CMK (cell line): ENCODE measurements at places on chromosomes 3 and 15.

- no peak for DNase-seq
Measured at GRCh38 chr3:175163686-175164085, 304.6 kb downstream of the NAALADL2 start.

DNA sequence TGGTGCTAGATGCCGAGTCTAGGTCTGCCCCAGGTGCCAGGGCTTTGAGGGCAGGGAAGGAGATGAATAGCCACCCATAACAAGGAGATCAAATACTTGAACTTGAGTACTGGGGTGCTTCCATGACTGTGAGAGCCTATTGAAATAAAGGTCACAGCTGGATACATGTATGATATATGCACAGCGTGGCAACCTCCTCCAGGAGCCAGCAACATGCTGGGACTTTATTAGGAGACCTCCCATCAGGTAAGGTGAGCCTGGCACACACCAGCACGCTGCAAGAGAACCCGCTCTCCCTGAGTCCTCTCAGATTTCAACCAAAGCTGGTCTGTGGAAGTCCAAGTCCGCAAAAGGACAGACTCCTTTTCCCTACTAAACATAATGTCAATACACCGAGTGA is 10.5 kb upstream of the HES1 start:
- no peak for DNase-seq

DNA sequence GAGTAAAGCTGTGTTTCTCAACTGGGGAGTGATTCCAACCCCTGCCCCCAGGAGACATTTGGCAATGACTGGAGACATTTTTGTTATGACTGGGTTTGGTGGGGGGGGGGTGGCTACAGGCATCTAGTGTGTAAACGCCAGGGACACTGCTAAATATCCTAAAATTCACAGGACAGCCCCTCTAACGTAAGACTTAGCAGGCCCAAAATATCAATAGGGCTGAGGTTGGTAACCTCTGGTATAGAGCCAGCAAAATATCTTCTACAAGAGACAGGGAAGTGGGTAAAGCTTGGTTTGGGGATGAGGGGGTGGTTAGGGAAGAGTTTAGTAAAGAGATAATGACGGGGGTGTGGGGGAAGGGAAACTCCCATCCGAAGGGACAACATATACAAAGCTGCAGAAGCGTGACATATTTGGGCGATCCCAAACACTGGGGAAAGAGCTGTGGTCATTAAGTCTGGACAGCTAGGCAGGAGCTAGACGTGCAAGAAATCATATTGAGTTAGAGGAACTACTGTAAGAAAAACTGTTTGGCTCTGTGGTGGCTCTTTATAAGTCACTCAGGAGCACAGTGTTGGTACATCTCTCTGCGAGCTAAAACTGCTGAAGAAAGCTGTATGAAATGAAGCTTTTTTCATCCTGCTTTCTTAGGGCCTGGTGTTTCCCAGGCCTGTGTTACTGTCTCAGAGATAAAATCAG is 697 bp upstream of the TRIM69 start:
- DNase-seq: no peak

GRCh38 chr15:65869954-65870871 is 922 bp downstream of the RAB11A start:
- peak; percentile 83 for DNase-seq

DNA sequence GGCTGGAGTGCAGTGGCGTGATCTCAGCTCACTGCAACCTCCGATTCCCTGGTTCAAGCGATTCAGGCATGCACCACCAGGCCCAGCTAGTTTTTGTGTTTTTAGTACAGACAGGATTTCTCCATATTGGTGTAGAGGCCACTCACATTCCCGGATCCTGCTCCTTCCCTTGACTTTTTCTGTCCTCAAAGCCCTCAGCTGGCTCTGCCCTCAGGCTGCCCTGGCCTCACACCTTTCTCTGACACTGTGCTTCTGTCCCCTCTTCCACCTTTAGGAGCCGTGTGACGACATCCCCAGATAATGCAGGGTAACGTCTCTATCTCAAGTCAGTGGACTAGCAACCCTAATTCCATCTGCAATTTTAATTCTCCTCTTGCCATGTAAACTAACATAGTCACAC is 8.6 kb upstream of the CYFIP1 start:
- no peak for DNase-seq

GRCh38 chr3:47825590-47825989 is 22.7 kb downstream of the DHX30 start:
- DNase-seq: no peak

DNA sequence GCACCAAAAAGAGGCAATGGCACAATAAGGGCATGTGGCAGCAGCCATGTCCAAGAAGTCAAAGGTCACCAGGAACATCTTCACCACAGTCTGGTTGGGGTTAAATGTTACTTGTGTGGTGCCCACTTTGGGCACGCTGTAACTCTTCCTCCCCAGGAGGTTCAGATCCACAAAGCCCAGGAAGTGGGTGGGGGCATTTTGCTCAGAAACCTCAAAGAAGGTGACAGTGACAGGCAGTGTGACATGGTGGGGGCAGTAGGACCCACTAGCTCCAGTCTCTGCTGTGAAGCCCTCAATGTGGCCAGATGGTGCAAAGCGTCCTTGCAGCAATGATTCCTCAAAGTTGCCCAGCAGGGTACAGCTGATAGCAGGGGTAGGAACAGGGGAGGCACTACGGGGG is 5.8 kb downstream of the ZNF80 start:
- no peak for DNase-seq

GRCh38 chr3:27666708-27667107 is 55.4 kb downstream of the EOMES start:
- no peak for DNase-seq

DNA sequence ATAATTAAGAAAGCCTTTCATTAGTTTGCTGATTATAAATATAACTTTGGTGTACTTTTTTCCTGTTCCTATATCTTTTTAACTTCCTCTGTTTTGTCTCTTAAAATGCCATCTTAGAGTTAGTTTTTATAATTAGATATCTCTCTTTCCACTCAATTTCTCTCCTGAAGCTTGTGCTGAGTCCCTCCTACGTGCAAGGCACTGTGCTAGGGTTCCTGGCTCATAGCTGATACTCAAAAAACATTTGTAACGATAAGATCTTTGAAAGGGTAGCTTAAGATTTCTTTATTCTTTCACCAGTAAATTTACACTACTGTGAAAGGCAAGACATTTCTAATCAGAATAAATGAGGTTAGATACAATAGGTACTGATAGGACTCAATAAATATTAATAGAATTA is 358.8 kb downstream of the MECOM start:
- no peak for DNase-seq

DNA sequence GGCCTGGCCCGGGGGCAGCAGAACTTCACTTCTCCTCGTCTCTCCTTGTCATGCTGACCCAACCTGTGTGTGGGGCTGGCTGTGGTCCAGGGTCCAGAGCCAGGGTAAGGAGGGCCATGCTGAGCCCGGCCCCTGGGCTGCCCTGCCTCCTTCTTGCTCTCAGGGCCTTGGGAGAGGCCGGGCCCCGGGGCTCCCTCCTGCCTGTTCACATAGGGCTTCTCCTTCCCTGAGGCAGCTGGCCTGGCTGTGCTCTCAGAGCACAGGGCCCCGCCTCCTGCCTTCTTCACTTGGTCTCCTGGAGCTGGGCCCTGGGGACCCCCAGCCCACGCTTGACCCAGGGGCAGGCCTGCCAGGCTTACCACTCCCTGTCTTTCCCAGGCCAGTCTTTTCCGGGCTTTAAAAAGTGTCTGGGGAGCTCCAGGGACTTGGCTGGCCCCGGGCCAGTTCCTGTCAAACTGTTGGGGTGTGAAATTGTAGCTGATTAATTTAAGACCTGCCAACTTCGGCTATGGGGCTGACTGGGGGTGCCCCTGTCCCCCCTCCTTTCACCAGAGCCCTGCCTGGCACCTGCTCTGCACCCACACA is 11.8 kb downstream of the PLXNA1 start:
- no peak for DNase-seq

DNA sequence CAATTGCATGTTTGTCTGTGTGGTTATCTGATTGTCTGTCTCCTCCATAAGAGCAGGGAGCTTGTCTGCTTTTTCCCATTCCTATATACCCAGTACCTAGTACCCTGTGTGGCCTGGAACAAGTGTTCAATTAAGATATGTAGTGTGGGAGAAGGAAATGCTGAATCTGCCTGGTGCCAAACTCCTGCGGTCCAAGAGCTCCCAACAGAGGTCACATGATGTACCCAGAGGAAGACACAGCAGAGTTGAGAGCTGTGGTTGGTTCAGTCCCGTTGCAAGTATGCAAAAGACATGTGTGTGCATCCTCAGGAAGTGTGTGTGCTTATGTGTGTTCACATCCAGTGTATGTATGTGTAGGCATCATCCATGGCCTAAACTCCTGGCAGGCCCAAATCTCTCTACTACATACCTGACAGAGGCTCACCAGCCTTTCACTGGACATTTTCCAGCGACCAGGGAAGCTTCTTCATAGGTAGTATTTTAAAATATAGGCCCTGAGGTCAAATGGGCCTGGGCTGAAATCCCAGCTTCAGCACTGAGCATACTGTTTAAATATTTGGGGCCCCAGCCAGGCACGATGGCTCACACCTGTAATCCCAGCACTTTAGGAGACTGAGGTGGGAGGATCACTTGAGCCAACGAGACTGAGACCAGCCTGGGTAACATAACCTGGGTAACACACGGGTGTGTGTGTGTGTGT is 34.0 kb upstream of the ITGA11 start:
- DNase-seq: no peak

GRCh38 chr3:149701206-149701976 is 43.6 kb upstream of the WWTR1 start:
- DNase-seq: no peak

DNA sequence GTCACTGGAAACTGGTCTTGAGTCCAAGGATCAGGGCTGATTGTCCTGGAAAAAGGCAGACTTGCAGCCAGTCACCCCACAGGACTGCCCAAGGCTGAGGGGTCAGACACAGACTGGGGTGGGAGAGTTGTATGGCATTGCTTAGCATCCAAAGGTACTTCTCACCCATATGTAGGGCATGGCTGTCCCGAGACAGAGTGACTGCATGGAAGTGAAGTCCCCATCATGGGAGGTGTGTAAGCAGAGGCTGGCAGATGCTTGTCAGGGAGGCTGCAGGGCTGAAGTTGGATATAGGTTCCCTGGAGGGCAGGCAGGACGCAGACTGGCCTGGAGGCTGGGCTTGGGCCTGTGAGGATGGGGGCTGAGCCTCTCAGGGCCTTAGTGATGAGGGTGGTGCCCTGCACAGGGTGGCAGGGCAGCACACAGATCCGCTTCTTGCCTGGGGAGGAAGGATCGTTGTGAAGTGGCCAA is 31.1 kb downstream of the PSTPIP1 start:
- DNase-seq: no peak

DNA sequence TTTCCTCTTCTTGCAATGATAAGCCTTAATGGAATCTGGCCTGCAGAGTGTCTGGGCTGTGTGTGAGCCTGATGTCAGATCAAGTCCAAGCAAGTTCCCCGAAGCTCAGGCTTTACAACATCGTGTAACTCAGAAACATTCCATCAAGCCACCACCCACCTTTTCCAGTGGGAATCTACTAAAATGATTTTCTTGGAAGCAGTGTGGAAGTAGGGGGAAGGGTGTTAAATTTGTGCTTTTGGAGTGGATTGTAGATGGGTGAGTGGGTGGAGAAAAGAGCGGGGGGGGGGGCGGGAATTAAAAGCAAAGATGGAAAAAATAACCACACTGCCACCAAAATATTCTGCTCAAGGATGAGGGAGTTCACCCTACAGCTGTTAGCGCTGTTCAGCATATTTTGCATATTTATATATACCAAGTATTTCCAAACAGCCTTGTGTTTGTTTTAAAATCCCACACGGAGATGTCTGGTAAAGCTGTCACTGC is 53.6 kb downstream of the VGLL3 start:
- no peak for DNase-seq

DNA sequence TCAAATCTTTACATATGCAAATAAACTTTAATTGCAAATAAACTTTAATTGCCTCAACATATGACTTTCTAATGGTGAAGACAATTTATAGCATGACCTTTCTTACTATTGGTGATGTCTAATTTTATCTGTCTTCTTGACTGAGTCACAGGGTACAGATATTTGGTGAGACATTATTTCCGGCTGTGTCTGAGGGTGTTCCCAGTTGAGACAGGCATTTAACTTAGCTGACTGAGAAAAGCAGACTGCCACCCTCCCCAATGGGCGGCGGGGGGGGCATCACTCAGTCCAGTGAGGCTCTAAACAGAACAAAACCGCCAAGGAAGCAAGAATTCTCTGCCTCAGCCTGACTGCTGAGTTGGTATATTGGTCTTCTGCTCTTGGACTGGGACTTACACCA is 160.0 kb downstream of the TBL1XR1 start:
- no peak for DNase-seq

- no peak for DNase-seq
Measured at GRCh38 chr15:51267703-51268083, 70.7 kb downstream of the CYP19A1 start.

DNA sequence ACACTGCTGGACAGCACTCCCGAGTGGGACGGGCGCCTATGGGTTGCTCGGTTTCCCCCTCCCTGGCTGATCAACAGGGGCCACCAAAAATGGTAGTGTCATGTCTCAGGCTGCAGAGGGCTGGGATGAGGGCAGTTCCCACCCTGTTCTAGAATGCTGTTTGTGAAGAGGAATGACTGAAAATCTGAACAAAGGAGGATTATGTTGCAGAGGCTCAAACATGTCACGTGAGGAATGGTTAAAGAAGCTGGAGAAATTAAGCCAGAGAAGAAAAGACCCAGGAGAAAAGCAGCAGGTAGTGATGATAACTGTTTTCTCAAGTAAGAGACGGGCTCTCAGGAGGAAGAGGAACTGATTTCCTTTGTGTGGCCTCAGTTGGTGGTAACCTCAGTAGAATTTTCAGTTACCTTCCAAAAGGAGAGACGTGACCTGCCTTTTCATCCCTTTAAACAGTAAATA is 10.4 kb downstream of the SPG21 start:
- no peak for DNase-seq

GRCh38 chr15:28002867-28003266 is 96.2 kb downstream of the OCA2 start:
- no peak for DNase-seq

DNA sequence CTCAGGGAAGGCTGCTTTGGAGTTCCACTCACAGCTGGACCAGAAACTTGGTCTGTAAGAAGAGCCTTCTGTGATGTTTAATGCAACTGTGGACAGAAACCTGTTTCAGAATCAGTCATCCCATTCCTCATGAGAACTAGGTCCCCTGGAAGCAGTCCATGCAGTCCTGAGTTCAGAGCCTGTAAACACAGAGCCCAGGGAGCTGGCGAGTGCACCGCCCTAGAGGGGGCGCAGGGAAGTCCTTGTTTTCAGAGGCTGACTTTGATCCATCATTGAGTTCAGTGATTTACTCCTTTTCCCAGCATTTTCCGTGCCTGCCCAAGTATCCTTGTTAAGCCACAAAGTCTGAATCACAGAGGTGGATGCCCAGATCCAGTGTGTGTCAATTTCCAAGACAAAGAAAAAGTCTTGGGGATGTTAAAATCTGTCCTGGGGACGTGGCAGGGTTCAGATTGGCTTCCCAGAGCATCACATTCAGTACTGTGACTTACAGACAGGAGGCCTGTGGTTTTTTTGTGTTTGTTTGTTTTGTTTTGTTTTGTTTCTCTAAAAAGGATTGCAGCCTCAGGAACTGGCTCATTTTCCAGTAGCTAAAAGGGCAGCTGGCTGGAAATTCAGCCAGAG is 9.8 kb upstream of the TXNRD3 start:
- no peak for DNase-seq
